ENCODE measurements at places on chromosomes 12 and 14.

- no peak for DNase-seq
Measured at GRCh38 chr12:70724444-70724843, 87.2 kb upstream of the PTPRB start.

DNA sequence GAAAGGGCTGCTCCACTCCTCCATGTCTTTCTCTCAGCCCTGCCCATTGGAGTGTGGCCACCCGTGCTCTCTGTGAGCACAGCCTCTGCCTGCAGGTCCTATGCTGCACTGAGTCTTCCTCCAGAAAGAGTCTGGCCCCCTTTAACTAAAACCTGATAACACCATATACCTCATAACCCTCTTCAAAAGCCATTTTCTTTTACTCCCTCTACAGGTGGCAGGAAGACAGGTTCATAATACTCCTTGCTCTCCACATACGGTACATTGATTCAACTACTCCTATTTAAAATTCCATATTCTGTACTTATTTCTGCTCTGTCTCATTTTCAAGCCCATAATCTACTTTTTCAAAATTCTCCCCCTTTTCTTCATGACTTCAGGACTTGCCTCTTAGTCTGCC is 144.0 kb downstream of the HELB start:
- no peak for DNase-seq

DNA sequence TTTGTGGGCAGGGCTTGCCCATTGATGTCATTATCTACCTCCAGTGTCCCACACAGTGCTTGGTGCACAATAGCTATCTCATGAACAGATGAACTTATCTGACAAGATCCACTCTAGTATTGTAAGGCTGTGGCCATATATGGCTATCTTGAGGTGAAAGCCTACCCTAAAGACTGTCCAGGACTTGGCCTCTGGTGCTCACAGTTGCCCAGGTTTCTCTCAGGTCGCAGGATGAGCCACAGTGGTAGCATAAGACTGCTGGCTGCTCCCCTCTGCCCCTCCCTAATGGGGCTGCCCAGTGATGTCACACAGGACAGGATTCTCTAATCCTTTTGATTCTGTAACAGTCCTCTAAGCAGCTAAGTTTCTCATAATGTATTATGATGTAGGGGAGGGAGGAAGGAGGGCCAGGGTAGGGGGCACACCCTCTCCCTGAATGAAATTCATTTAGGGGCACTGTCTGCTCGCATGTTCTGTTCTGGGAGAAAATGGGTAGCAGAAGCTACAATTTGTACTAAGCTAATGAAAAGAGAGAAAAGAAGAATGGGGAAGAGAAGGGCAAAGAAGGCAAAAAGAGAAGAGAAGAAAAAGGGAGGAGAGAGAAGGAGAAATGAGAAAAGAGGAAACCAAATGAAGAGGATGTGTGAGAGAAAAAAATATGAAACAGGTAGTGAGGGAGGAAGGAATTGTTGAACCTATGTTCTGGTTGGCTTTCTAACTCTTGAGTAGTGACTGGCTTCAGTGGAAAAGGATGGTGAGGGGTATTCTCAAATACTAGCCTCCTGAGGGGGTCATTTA is 3.4 kb upstream of the PPM1A start:
- DNase-seq = peak; percentile 52

DNA sequence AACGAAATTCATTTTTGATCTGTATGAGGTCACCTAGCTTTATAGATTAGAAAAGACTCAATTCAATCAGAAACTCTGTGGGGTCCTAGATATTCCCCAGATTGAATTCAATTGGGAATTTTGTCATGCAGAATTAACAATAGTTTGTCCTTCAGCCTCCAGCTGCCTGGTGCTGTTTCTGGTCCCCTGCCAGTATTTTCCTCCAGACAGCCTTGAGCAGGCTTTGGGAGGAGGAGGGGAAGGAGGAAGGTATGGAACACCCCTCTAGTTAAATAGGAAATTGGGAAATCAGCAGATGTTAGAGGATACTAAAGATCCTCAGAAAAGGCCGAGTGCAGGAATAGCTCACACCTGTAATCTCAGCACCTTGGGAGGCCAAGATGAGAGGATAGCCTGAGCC is 10.6 kb downstream of the GRIP1 start:
- no peak for DNase-seq

DNA sequence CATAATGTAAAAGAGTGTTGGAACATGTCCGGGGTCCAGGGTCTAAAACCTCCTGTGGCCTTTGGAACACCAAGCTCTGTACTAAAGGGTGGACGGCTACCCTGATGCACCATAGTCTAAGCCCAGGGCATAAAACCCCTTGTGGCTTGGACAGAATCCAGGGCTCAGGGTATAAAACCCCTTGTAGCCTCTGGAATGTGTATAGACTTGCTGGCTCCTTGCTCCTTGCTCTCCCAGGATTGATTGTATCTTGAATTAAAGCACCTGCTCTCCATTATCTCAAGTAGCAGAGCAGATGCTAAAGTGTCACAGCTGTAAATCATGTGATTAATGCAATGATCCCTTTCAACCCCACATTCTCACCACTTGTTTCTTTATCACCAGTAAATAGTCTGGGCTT is 556.5 kb downstream of the LRFN5 start:
- no peak for DNase-seq

DNA sequence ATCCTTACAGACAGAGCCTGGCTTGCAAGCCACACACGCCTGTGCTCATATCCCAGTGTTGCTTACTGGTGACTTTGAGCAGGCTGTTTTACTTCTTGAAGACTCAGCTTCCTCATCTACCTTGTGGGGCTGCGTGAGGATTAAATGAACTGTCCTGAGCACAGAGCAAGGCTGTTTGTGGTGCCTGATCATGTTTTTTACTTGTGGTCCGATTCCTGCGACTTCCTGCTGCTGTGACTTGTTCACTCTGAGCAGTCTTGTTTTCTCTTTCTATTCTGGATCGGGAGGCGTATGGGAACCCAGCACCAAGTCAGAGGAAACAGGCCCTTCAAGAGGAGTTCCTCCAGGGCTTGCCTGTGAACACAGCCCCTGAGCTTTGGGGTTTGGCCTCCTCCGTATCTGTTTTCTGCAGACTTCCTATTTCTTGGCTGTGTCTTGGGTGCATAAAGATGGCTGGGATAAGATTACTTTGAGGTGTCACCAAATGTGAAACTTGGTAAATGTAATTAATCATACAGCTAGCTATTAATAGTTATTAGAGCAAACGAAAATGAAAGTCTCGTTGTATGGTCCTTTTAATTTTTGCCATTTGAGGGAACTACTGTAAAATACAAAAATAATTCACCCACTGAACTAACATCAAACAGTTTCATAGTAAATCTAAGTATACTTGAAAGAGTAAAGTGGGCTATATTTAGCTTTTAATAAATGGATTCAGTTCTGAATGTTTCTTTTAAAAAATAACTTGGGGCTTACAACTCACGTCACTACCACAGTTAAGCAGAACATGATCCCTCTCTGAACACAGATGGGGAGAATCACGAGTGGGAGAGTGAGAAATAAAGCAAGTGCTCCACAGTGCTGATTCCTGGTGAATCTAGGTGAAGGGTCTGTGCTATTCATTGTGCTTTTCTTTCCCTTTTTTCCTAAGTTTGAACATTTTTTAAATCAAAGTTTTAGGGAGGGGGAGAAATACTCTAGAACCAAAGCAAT is 251.5 kb downstream of the FOXN3 start:
- no peak for DNase-seq

GRCh38 chr12:123099560-123100192 is 51.2 kb downstream of the PITPNM2 start:
- no peak for DNase-seq

GRCh38 chr14:74557691-74558090 is 54.3 kb downstream of the LTBP2 start:
- DNase-seq = no peak

- DNase-seq = no peak
Measured at GRCh38 chr12:1469070-1469469, 125.3 kb downstream of the FBXL14 start.

GRCh38 chr12:109343677-109344076 is 4.0 kb upstream of the MYO1H start:
- DNase-seq = no peak

DNA sequence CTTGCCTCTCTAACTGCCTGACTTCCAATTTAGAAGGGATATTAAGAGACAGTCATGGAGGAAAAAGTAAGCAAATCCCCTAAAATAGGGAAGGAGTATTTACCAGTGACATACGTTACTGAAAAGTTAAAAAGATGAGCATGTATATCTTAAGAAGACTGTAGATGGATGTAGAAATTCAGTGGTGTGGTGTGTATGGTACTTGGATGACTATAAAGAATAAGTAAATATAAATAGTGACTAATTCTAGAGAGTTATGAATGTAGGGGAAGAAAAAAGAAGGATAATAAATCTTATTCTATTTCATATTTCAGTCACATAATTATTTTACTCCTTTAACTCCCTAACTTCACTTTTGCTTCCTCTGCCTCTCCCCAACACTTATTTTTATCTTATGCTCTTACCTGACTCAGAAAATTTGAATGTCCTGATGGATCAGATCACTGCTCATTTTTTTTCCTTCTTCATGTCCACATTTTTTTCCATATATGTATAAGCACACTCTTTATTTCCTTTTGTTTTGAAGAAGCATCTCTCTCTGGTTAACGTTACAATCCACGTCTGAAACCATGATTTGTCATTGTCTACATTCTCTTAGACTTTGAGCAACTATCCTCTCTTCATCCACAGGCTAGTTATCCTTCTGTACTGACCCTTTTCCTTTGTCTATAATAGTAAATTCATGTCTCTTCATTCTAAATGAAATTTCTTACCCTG is 422.7 kb upstream of the SYT1 start:
- no peak for DNase-seq

DNA sequence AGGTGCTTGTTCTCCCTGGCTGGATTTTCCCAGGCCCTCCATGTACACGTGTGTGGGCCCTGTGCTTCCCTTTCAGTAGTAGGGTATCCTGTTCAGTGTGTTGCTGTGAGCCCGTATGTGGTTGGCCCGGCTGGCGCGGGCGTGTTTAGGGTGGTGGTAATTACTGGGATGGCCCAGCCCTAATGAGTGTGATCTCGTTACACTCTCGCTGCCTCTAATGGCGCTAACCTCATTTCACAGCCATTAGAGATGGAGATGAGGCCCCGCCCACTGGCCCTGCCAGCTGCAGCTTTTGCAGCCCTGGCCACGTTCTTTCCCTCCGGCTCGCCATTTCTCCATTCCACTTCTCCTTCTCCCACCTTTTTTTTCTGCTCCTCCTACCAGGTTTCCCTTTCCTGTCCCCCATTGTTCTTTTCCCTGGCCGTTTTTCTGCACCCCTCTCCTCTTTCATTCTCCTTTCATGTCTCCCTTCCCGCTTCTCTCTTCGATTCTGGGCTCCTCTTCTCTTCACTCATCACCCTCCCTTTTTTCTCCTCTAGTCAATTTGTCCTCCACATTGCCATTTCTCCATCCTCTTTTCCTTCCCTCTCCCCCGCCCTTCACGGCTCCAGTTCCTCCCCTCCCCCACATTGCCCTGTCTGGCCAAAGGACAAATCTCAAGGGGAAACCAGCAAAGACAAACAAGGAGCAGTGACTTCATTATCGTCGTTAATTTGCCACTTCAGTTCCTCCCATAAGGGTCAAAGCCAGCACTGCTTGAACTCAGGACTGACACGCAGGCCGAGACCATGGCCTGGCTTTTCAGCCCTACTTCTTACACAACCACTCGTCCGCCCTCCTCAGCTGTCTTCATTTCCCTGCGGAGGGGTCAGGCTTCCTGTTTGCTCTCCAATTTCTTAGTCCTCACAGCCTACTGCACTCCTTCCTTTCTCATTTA is 6.8 kb downstream of the ZFHX2 start:
- DNase-seq = no peak

DNA sequence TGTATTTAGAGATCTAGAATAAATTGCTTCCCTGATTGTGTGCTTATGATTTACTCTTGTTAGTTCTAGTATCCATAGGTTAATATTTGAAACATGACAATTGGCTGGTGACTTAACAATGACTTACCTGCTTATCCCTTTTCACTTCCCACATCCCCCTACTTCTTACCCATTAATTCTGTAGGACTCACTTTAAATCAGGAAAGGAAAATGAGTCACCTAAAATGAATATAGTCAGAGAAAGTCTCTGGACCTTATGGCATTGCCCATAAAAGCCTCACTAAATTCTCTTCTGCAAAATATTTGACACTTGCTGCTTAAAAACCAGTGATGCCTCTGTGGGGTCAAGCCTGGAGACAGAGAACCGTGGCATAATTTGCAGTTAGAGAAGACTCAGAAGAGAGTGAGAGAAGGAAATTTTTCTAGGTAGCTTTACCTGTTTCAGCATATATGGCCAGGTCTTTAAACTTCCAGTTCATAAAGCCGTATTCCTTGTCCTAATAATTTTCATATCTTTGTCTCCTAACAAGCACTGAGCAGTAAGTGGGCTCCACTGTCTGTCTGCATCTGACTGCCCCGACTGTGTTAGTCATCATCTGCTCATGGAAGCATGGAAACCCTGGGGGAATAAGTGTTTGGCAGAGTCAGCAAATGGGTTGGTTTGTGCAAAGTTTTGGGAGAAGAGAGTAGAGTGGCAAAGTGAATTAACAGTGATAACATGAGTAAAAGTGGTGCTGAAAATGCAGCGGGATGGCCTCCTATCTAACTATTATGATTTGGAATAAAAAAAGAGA is 294.4 kb downstream of the AKAP6 start:
- no peak for DNase-seq

DNA sequence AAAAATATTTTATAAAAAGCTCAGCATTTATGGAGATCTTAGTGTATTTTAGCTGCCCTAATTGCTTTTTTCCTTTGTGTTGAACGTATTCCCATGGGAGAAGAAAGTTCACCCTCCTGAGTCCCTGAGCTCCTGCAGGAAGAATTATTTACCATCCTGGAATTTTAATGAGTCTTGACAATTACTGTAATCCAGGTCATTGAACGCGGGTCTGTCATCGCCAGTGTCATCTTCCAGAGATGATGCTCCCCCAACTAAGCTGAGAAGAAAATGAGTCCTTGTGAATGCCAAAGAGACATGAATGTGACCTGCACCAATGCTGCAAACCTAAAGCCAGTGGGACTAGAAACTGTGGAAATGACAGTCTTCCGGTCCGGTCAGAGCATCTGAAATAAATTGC is 129.5 kb downstream of the FBXL14 start:
- DNase-seq = no peak

DNA sequence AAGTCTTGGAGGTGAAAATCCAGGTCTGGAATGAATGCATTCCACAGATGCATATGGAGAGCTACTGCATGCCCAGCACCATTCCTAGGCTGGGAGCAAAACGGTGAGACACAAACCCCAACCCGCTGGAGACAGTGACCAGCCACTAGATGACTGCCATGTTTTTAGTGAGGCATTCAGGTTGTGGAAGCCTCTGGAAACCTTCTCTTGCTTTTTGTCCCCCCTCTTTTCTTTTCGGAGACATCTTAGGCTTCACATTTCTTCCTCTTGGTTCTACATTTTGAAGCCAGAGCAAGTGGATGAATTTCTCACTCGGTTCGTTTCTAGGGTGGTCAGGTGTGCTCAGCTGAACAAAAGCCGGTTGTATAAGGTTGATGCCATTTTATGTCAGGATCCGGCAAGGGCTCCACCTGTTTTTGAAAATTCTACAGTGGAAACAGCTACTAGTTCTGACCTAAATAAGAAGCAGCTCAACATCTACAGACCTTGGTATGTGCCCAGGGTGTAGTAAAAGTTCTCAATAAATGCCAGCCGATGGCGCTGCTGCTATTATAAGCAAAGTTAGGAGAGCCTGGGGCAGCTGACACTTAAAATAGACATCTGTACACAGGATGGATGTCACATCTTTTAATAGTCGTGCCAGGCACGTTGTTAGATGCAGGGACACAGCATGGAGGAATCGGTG is 1.8 kb upstream of the ZNF839 start:
- DNase-seq = peak; percentile 76
